Adrenal gland (tissue), 19 donors: ENCODE measurements at places on chromosomes 12 and 14. TPM values are rescaled to one million over a fixed set of nuclear protein-coding genes. Genes with fewer than 3 reads are reported as not detected.

- DNase-seq, result no peak
Measured at GRCh38 chr14:92644171-92644969, 104.1 kb downstream of the LGMN start.

GRCh38 chr12:97560786-97561618 lies 98.4 kb downstream of the RMST start:
- no peak for DNase-seq

DNA sequence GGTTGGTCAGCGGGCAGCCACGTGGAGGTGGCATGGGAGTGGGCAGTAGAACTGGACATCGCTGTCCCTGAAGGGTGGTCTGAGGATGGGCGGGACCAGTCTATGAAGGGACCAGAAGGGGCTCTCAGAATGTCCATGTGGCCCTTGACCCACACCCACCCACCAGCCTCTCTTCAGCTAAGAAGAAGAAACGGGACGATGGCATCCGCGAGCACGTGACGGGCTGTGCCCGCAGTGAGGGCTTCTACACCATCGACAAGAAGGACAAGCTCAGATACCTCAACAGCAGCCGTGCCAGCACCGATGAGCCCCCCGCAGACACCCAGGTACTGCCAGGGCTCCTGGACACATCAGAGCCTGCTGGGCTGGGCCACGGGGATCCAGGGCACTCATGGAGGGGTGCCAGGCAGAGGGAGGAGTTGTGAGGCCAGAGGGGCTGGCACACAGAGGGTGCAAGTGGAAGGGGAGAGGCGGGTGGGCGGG lies 21.3 kb downstream of the SETD1B start:
- no peak for DNase-seq

- DNase-seq, result no peak
Measured at GRCh38 chr14:81927070-81927469, 393.4 kb upstream of the SEL1L start.

DNA sequence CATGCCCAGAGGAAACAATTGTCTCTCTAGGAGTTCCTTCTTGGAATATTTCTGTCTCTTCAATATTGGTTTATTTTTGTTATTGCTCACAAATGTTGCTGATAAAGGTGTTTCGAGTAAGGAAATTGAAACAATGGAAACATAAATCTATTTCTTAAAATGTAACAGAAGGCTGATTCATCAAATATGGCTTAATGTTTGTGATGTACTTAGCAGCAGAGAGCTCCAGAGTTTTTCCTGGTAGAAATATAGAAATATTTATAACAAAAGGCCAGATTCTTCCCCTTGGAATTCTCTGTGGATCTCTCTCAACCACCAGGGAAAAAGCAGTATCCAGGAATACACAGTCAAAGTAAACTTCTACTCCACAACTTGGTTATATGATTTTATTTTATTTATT lies 149.2 kb upstream of the LRIG3 start:
- DNase-seq, result no peak

Gene PRIMA1
- 1.6 TPM for total RNA-seq

Gene TSPAN19
- total RNA-seq, result not detected

Gene FGF23
- not detected for total RNA-seq

Gene VRTN
- not detected for total RNA-seq
